Activated CD4-positive, CD25-positive, alpha-beta regulatory T cell treated with anti-CD3 and anti-CD28 coated beads, Interleukin-2, amount 50 U/mL, for 16 hours (primary cell): ENCODE measurements at places on chromosomes 6 and 20.
A peak's percentile ranks its signal among the peaks of the same experiment; 100 is the strongest.

GRCh38 chr6:50721978-50722377 is 8.7 kb downstream of the TFAP2D start:
- DNase-seq = no peak

GRCh38 chr20:58251979-58252591 is 23.6 kb upstream of the ANKRD60 start:
- DNase-seq = no peak

DNA sequence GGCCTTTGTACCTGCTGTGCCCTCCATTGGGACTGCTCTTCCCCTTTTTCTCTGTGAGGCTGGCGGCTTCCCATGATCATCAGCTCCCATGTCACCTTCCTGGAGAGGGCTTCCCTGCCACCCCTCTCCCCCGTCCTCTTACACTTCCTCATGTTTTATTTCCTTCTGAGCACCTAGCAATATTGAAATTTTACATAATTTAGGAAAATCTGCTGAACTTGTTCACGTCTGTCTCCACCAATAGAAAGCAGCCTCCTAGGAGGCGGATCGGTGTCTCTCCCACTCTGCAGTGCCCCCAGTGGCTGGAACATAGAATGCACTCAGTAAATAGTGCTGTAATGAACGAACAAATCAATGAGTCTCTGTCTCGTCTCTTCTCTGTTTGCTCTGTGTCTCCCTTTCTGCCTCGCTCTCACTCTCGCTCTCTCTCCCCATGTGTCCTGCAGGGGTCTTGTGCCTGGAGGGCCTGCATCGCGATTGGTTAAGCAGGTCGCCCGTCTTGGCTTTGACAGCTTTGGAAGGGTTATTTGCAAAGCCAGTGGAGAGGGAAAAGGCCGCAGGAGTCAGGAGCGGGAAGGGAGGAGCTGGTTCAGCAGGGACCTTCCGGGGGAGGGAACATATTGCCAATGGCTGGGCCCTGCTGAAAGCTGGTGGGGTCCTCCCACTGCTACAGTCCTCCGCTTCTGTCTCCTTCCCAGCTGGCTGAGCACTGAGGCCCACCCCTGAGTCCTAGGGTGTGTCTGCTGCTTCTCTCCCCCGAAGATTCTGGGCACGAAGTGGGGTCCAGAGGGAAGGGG is 12.1 kb upstream of the OCSTAMP start:
- DNase-seq = peak; percentile 20

DNA sequence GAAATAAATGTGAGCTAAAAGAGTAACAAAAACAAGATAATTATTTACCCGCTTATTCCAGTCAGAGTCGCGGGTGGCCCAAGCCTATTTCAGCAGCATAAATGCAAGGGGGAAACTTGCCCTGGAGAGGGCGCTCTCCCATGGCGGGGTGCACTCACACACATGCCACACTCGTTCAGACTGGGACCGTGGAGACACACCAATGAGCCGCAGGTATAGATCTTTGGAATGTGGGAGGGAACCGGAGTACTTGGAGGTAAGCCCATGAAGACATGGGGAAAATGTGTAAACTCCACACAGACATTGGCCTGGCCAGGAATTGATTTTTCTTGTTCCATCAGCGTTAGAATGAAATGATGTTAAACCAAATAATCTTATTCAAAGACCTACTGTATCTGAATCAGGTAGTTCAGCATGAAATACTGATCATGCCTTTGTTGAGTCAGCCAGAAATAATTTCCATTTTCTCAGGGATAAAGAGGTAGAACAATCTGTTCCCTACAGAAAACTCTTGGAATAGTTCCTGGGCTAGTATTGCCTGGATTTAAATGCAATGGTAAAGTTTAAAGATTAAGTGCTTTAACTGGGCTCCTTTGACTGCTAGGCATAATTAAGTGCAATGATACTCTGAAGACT is 191.5 kb downstream of the MCHR2 start:
- no peak for DNase-seq

GRCh38 chr6:17001188-17001587 is 100.7 kb upstream of the STMND1 start:
- DNase-seq = no peak

GRCh38 chr6:1316489-1316971 is 4.6 kb downstream of the FOXQ1 start:
- DNase-seq = no peak

GRCh38 chr20:16349523-16350260 is 223.6 kb downstream of the KIF16B start:
- no peak for DNase-seq

- no peak for DNase-seq
Measured at GRCh38 chr20:23946206-23946605, 42.4 kb downstream of the GGTLC1 start.

DNA sequence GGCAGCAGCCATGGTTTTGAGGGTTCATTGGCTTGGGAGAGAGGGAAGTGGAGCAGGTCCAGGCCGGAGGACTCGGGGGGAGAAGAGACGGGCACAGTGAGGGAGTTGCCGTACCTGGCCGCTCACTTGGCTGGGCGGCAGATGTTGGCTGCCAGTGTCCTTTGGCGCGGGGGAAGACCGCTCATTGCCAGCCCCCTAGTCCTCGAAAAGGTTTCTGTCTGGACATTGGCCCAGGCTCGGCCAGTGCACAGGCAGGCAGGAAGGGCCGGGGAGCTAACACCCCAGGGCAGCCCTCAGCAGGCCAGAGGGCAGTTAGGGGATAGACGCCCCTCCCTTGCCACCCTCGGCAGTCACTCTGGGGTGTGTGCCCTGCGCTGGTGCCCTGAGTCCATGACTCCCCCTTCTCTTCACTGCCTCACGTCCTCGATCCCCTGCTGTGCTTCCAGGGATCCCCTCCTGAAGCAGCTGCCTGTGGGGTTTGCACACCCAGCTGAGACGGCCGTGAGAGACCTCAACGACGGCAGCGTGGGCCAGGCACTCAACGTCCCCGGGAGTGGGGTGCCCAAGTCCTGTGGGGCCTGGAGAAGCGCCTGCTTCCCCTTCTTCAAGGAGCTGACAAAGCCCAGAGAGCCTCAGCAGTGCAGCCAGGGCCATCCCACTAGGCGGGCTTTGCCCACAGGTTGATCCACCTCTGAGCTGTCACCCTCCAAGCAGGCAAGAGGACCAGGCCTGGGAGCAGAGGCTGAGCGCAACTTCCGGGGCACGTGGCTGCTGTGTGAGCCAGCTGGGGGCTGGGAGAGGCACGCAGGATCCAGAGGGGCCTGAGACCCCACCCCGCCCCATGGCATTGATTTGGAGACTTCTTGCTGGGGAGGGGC is 20.4 kb downstream of the RBM38 start:
- DNase-seq = no peak

DNA sequence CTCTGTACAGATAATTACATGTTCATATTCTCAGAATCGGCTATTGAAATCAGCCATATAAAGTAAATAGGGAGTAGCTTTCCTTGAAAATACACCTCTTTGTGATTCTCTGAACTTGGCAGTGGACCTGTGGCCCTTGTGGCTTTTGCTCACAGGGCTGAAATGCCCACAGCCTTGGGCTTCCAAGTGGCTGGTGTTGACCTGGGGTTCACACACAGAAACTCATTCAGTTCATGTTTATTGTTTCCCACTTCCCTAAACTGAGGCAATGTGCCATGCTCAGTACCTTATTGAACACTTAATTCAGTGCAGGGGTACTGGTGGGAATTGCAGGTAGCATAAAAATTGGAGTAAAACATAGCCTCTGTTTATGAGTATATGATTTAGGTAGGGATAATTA is 19.1 kb upstream of the TULP4 start:
- no peak for DNase-seq

DNA sequence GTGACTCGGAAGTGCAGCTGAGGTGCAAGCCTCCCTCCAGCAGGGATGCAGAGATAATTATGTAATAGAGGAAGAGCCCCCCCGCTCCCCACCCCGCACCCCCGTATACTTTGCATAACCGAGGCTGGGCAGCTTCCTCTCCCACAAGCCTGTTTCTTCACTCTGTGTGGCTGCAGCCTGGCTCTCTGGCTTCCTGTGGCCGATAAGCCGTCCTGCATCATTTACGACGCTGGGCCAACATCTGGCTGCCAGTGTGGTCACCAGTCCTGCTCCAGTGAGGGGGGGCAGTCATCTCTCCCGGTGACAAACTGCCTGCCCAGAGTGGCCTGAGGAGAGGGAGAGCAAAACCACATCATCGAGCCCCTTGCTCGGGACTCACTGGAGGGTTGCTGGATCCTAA is 59.2 kb downstream of the RBM38 start:
- no peak for DNase-seq

DNA sequence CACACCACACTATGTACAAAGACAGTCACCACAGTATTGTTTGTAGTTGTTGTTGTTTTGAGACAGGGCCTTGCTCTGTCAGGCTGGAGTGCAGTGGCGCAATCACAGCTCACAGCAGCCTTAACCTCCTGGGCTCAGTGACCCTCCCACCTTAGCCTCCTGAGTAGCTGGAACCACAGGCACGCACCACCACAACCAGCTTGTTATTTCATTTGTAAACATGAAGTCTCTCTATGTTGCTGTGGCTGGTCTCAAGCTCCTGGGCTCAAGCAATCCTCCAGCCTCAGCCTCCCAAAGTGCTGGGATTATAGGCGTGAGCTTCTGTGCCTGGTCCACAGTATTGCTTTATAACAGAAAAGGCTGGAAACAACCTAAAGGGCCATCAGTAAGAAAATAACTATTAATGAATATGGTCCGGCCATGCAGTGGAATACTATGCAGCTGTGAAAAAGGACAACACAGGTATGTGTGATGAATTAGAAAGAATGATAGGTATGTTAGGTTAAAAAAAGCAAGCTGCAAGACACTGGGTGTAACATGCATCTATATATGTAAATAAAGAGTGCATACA is 30.0 kb upstream of the PTGIS start:
- no peak for DNase-seq

DNA sequence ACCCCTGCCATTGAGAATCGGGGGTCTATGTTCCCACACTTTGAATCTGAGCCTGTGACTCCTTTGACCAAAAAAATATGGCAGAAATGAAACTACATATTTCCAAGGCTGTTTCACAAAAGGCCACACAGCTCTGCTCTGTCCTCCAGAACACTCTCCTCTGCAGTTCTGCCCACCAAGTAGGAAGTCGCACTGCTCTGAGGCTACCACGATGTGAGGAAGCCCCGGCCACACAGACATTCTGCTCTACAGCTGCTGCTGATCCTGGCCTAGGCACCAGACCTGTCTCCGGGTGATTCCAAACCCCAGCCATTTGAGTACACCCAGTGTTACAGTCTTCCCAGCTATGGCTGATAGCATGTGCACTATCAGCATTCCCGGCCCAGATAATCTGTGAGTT is 85.1 kb downstream of the LYRM4 start:
- no peak for DNase-seq

DNA sequence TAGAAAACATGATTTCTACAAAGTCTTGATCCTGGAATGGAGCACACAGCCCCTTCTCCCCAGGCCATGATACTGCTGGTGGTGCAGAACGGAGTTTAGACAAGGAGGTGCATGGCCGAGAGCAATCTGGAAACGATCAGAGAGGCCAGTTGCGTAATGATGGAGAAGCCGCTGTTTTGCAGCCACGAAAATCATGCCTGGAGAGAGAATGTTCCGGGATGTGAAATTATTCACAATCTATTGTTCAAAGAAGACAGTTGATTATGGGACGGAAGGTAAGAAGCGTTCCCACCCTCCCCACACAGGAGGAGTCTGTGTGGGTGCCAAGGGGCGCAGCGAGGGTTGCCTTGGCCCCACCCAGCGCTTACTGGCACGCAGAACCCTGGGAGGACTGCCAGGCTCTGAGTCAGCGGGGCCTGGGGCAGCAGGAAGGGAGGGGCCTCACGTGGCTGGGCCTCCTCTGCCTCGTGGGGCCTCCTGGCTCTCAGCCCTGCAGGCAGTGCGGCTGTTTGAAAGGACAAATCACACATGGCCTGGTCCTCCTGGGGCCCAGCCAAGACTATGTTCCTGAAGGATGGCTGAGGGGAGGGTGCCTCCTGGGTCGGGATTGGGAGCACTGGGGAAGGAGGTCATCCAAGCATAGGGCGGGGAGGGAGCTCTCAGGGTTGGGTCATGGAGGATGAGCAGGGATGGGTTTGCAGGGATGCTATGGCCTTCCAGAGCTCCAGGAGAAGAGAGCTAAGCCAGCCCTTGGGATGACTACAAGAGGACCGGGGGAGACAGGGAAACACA is 8.7 kb upstream of the AP5S1 start:
- DNase-seq = peak; percentile 85

GRCh38 chr6:105591053-105591452 is 188.2 kb upstream of the PREP start:
- no peak for DNase-seq

DNA sequence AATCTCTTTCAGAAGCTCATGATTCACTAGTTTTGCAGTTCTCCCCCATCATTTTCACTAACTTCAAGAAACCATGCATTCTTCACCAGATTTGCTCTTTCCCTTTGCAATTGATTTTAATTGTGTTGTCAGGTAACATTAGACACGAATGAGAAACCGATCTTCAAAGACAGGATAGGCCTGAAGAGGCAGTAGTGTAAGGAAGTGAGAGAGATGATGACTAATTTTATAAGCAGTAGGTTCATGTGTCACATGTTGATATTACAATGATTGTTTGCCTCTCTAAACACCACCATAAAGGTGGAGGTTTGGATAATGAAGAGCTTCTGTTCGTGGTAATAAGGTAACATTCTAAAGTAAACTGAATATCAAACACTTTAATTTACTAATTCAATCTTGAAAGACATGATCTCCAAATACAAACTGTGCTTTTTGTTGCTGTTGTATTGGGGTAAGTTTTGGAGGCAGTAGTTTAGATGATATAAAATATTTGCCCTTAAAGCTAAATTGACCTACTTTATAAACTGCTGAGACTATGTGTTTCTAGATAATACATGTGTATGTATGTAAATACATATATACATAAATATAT is 207.2 kb downstream of the PHACTR1 start:
- DNase-seq = no peak
